ENCODE measurements at places on chromosomes 4 and X.

- no peak for DNase-seq
Observed at GRCh38 chr4:29005838-29006237, 1714.3 kb upstream of the PCDH7 start.

GRCh38 chrX:150200361-150200760 lies 162.8 kb upstream of the MAMLD1 start:
- DNase-seq: no peak

DNA sequence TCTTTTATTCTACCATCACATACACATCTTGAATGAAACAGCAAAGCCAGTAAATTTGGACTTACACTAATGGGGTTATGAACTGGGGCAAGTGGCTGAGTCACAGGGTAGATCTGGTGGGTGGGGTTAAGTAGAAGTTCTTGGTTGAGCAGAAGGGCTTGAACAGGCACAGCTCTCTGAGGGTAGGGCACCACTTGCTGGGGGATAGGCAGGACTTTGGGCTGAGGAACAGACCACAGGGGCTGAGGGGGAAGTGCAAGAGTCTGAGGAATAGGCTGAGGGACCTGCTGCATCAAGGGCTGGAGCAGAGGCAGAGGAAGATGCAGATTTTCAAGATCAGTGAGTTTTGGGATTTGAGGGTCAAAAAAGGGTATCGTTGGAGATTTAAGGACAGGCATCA lies 8.3 kb downstream of the CSN2 start:
- no peak for DNase-seq

GRCh38 chr4:3756343-3757059 lies 9.7 kb upstream of the ADRA2C start:
- DNase-seq: no peak

GRCh38 chrX:47583240-47583861 lies 1.1 kb downstream of the TIMP1 start:
- DNase-seq: no peak

- no peak for DNase-seq
Observed at GRCh38 chr4:121277194-121278105, 103.4 kb downstream of the QRFPR start.
